ENCODE measurements at places on chromosomes 7 and 10.

DNA sequence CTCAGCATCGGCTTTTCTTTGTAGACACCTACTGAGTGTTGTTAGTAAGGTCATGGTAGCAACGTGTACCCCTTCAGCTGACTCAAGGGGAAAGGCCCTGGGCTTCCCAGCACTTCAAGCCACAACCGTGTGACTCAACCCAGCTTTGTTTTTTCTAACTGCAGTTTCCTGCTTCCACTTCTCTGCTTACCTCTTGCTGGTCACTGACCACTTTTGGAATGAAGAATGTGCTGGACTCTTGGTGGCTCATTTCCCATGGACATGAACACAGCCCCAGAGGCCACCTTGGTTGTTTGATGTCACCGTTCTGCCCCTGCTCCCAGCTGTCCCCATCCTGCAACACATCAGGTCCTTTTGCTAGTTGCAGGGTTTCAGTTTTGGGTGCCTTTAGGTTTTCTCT, 69.5 kb upstream of the ZNF438 start:
- DNase-seq, result no peak

- DNase-seq, result no peak
Measured at GRCh38 chr10:125700355-125700911, 17.5 kb upstream of the TEX36 start.

- DNase-seq, result no peak
Measured at GRCh38 chr7:22802426-22802825, 20.2 kb downstream of the TOMM7 start.

DNA sequence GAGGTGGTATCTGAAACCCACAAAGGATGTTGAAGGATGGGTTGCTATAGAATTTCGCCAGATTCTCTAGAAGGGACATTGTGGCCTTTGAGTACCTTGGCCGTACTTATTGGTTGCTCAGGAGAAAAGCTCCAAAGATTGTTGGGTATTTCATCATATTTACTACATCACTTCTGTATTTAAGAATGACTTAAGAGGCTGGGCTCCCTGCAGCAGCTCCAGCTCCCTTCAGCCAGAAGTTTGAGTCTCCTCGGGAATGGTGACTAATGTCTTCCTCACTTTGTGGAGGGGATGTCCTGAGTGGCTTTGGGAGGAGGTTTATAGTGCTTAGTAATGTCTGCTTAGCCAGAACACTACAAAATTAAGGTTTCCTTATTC, 18.1 kb downstream of the MINDY4 start:
- DNase-seq, result no peak

DNA sequence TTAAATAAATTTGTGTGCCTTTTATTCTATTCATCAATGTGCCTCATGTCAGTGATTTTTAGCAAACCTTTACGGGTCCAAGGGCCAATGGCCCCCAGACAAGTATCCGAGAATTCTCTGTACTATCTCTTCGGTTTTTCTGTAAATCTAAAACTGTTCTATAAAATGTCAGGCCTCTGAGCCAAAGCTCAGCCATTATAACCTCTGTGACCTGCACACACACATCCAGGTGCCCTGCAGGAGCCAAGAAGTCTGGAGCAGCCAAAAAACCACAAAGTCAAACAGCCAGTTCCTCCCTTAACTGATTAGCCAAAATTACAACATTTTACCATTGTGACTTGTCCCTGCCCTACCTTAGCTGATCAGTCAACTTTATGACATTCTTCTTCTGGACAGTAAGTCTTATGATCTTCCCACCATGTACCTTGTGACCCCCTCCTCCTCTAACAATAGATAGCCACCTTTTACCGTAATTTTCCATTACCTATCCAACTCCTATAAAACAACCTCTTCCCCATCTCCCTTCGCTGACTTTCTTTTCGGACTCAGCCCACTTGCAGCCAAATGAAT, 363.8 kb downstream of the SEMA3D start:
- no peak for DNase-seq

DNA sequence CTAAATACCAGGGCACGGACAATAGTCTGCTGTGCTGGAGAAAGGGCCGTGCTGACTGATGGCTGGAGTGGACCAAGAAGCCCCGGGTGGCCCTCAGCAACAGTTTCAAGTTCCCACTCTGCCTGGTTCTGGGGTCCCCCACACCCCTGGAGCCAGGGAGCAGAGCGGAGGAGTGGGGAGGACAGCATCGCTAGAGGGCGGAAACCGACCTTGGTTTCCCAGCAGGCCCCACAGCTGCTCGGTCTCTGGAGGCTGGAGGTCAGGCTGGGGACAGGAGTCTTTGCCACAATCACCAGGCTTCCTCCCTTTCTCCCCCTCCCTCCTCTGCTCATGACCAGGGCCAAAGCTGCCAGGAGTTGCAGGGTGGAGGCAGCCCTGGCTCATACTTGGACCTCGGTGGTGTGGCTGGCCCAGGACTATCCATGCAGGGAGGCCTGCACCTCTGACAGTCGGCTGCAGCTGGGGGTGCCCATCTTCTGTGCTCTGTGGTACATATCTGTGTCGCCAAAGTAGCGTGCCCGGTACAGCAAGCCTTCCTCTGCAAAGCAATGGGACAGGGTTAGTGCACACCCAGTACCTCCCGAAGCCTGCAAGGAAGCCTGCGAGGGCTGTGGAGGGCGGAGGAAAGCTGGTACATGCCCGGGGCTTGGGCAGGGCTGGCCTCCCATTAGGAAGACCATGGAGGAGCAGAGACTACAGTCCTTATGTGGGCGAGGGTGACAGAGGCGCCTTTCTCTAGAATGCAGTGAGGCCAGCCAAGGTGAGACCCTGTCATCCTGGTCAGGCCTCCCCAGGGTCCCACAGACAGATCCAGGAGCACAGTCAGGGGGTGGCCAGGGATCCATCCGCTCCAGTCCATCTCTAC, 19.1 kb downstream of the DNAJB12 start:
- DNase-seq, result no peak

- DNase-seq, result no peak
Measured at GRCh38 chr7:56110611-56111010, 4.3 kb upstream of the CHCHD2 start.

- no peak for DNase-seq
Measured at GRCh38 chr10:93615576-93616235, 3.4 kb downstream of the PDE6C start.
